Fibroblast of skin of back (primary cell): ENCODE measurements at places on chromosomes 16 and 17.

GRCh38 chr16:87207965-87208364 lies 109.2 kb downstream of the C16orf95 start:
- DNase-seq: no peak

DNA sequence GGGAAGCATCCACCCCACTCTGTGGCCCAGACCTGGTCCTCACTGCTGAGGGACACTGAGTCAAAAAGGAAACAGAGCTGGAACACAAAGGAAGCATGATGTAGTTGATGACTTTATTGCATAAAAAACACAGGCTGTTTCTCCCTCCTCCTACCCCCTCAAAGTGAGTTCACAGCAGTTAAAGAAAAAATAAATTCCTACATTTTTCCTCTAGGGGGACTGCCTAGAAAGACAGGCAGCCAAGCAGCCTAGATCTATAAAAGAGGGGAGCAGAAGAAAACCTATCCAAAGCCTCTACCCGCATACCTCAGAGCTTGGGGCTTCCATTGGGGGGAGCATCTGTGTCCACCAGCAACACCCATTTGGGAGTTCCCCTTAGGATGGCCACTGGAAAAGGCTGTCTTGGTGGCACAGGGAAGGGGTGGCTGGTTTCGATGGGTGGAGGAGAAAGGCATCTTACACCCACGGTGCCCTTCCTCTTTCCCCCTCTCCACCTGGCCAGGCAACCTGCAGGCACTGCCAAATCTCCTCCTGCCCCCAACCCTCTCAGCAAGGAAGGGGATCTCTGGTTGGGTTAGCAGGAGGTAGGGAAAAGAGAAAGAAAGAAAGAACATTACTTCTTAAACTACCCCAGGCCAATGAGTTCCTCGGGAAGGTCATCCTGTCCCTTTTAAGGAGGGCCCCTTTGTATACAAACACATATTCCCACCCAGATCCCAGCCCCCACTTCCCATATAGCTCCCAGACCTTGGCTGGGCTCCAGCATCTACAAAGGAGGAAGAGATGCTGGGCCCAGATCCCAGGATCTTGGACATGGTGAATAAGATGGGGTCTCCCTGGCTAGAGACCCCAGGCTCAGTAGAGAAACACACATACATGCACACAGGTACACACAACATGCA lies 4.0 kb upstream of the SCRN2 start:
- DNase-seq: peak; percentile 19

DNA sequence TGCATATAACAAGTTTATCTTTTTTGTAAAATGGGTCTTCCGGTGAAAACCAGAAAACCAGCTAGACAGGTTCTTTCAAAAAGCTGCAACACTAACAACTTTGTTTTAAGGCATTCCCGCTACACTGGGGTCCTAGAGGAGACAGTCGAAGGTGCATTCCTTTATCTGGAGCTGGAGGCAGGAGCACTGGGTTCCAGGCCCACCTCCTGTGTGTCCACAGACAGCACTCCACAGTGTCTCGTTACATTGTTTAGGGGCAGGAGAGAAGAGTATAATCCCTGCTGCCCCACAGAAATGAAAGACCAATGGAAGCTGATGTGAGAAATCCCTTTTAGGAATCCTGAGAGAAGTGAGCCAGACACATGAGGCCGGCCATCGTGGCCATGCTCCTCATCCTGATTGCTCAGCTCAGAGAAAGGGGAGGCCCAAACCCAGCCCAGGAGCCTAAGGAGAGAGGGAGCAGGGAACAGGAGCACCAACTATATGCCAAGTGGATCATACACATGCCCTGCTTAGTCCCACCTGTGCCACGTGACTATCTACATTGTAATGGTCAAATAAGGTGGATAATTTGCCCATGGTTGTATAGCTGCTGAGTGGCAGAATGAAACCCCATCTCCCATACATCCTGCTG lies 59.5 kb downstream of the CCDC182 start:
- DNase-seq: no peak

DNA sequence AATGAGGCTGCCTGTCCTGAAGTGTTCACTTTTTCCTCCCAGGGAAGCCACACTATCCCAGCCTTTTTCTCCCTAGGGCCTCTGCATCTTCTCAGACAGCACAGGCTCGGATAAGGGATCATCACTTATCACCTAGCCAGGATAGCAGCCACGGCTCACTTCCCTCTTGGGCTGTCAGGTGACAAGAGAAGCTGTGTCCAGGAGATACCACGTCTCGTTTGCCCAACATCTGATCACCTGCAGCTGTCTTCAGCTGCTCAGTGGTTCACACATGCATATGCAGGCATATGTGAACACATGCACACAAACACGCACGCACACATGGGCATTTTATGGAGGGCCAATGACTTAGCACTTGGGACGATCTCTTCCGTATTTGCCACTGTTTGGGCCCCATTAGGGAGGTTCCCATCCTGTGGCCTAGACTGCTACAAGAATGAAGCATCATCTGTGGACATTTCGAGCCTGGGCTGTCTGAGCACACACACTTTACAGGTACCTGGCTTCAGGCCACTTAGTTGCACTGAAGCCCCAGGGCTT lies 32.4 kb upstream of the ADORA2B start:
- DNase-seq: no peak

DNA sequence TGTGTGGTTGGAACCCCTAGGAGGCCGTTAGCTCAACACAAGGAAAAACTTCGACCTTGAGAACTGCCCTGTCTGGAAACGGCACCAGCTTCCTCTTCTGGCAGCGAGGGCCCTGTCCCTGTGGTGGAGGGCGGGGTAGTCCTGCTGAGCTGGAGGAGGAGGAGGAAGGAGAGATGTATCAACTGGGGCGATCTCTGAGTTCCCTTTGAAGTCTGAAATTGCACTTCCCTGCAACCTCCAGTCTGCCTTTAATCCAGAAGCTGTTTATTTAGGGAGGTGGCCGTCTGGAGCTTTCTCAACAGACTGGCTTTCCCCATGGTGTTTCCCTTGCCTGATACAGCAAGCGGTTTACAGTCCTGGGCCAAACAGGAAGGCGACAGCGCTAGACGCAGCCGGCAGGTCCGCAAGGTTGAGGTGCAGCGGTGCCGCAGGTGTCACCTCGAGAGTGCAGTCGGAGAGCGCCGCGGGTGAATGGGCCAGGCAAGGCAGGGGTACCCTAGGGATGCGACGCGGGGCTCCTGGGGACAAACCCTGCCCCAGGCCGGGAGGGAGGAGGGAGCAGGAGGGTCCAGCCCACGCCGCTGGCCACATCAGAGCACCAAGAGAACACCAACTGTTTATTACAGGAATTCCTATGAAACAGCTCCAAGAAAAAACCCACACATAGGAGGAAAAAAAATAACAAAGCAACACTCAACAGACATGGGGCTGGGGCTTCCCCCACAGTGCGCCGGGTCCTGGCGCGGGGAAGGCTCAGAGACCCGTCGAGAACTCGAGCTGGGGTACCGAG lies 11.4 kb upstream of the MRPS23 start:
- DNase-seq: no peak

DNA sequence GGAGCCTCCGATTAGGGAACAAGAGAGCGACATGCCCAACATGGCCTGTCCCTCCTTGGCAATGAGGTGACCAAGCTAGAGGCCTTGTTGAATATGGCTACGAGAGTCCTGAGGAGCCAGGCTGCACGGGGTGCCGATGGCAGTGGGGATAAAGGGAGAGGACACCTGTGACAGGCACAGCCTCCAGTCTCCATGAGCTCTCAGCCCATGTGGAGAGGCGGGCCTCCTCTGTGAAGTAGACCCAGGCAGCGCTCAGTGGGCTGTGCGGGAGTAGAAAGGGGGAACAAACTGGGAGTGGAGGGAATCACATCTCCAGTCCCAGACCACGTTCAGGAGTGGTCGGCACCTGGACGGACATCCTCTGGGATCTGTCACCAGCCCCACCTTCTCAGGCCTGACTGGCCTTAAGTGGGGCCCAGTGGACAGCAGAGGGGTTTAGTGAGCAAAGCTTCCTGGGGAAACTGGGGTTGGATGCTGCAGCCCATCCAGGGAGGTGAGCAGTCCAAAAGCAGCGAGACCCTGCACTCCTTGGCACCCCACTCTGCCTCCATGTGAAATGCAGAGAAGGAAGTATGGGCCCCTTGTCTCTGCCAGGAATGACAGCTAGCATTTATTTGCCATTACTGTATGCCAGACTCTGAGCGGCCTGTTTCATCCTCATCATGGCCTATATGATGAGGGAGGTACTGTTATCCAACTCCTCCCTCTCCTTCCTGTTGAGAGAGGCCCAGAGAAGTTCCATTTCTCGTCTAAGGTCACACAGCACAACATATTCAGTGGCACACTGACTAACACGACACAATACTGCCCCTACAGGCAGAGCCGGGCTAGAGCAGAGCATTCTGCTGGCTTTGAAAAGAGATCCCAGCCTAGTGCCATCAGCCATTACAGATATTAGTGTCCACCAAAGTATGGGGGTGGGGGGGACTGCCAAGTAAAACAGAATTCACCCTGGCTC lies 4.5 kb upstream of the TMEM92 start:
- peak; percentile 88 for DNase-seq
